ENCODE measurements at places on chromosomes 1 and 21.

GRCh38 chr1:204479387-204480136 is 15.0 kb downstream of the PIK3C2B start:
- no peak for DNase-seq

- no peak for DNase-seq
Measured at GRCh38 chr1:178875936-178876335, 5.1 kb upstream of the ANGPTL1 start.

GRCh38 chr1:210747890-210748289 is 386.1 kb downstream of the KCNH1 start:
- DNase-seq, result no peak

- DNase-seq, result no peak
Measured at GRCh38 chr1:116579259-116579875, 8.5 kb upstream of the CD58 start.

- no peak for DNase-seq
Measured at GRCh38 chr1:204462229-204462561, 32.4 kb downstream of the PIK3C2B start.

DNA sequence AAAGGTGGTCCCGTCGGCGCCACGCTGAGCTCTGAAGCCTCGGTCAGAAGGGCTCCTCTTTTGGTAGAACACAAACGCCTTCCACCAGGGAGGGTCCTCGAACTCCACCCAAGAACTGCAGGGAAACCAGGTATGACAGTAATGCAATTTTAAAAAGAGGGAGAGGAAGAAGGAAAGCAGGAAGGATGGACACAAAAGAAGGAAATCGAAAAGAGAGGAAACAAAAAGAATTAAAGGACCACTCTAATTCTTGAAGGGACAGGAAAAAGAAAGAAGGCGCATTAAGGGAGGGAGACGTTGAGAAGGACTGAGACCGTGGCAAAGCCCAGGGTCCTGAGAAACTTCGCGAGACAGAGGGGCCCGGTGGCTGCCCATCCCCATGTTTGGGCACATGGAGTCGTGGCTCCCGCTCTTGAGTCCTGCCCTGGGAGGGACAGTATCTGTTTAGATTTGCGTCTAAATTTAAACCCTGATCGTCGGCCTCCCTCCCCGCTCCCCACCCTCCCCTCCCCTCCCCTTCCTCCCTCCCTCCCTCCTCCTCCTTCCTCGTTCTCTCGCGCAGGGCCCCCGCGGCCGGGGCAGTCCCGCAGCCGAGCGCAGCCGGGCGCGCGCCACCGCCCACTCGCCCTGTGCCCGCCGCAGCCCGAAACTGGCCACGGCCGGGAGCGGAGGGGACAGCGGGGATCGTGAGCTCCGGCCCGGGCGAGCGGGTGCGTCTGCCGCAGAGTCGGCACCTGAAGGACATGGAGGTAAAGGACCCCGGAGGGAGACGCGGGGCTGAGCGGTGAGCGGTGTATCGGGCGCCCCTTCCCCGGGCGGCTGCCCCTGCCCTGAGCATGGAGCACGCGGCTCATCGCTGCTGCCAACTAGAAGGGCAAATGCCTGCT is at the start of gene RCSD1:
Gene RCSD1 (plus strand): TSS at position 552 of the 887 bp plus-strand sequence. CDS start 192 bp downstream, at position 744.
- peak; percentile 9 for DNase-seq

DNA sequence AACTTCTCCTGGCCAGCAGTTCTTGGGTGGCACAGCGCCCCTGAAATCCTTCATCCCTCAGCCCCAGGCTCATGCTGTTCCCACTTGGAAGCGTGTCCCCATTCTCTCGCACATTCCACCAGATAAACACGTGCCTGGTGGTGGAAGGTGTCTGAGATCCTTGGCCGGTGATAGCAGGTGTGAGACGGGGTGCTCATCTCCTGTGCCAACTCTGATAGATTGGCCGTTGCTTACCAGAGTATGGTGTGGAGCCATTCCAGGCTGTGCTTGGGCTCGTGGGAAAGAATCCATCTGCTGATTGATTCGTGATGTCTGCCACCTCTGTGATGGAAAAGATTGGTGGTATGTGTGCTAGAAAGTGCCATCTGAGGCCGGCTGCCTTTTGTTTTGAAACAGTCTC is 22.2 kb downstream of the ACTL8 start:
- DNase-seq, result no peak

- no peak for DNase-seq
Measured at GRCh38 chr1:38191461-38191860, 144.9 kb upstream of the POU3F1 start.

DNA sequence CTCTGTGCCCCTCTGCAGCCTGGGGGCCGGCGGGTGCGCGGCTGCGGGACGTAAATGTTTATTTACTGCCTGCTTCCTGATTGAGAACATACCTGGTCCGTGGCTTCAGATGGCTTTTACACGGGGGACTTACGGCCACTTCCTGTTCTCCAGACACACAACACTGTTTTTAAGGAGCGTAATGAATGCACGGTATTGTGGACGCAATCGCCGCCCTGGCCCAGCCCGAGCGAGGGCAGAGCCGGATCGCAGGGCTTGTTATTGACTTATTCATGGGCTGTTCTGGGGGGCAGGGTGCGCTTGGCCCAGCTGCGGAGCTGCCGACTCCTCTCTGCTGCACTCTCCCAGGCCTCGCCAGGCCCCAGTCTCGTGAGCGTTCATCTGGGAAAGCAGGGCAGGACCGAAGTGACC is 52.8 kb upstream of the ACTRT2 start:
- DNase-seq, result no peak

GRCh38 chr1:34013958-34014737 is 150.3 kb downstream of the HMGB4 start:
- no peak for DNase-seq

- DNase-seq, result no peak
Measured at GRCh38 chr1:10824821-10825540, 28.5 kb upstream of the CASZ1 start.

DNA sequence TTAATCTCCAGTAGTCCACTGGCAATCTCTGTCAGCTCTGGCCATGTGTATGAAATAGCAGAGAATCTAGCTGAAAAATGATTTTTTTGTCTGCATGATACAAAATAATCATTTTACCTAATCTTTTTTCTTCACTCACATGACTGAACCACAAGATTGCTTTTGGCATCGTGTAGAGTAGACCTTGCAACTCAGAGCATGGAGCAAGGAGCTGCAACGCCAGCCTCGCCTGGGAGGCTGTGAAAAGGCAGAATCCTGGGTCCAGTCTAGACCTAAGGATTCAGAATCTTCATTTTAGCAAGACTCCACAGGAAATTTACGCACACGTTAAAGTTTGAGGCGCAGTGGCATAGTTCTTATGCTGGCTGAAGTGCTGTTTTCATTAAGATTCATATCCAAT is 40.2 kb downstream of the TOMM20 start:
- no peak for DNase-seq

GRCh38 chr1:227886993-227887696 is 60.6 kb downstream of the WNT9A start:
- DNase-seq, result no peak

- no peak for DNase-seq
Measured at GRCh38 chr1:35707601-35708440, 10.9 kb downstream of the C1orf216 start.

- no peak for DNase-seq
Measured at GRCh38 chr1:1794999-1795398, 16.7 kb upstream of the NADK start.

GRCh38 chr21:46142582-46143473 is 12.6 kb downstream of the FTCD start:
- DNase-seq, result no peak

DNA sequence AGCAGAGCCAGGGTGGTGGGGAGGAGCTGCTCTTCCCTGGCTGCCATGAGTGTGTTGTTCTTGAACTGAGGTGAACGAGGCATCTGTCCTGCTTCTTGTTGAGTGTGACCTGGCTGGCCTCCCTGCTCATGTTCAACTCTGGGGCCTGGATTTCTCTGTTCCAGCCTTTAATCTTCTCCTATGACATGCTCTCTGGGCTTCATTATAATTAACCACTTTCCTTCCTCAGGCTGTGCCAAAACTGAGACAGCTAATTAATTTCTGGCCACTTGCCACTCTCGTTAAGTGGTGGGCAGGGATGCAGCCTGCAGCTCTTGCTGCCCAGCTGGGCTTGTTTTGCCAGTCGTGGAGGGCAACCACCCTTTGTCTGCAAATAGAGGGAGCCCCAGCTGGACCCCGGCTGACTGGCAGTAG is 23.3 kb downstream of the OPRD1 start:
- no peak for DNase-seq

GRCh38 chr1:116169898-116170297 is 58.7 kb downstream of the MAB21L3 start:
- no peak for DNase-seq

- DNase-seq, result no peak
Measured at GRCh38 chr1:163084330-163084729, 15.2 kb downstream of the RGS4 start.

Data from activated naive CD4-positive, alpha-beta T cell (primary cell).